ENCODE measurements at places on chromosomes 4 and X.

GRCh38 chr4:8095956-8096689 is 62.5 kb downstream of the ABLIM2 start:
- DNase-seq, result no peak

DNA sequence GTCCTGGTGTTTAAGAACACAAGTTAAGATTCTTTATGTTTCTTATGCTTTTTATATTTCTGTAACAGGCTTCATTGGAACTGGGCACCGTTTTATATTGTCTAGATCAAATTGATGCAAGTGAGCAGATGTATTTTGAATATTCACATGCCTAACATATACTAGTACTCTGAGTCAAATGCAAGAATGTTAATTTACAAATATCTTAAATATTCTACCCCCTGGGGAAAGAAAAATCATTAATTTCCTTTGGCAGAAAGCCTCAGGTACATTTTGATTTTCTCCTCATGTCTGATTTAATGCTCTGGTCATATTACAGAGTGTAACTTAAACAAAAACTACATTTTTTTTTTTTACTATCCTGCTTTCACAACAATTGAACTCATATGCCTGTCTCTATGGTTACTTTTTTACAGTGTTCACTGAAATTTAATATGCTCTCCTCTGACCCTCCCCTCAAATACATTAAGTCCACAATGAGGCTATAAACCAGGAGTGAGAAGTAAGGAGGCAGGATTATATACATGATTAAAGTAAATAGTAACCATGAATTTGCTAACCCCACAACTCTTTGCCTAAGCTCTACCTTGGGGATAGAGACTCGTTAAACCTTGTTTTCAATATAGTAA is 2.4 kb upstream of the NSUN7 start:
- no peak for DNase-seq

GRCh38 chrX:18722500-18723071 is 15.1 kb downstream of the PPEF1 start:
- no peak for DNase-seq

DNA sequence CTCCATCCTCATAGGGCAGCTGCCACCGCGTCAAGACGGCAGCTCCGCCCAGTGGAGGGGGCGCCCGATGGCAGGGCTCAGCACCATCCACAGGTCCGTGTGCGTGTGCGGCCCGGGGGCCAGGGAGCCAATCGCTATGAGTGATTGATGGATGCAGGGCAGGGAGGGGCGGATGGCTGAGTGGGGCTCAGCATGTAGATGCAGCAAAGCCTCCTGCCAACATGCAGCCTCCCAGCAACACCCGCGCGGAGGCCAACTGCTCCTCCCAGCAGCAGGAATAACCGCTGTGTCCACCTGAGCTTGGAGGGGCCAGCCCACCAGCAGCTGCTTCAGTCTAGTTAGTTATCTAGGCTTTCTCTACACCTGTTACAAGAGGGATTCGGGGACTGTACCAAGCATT is 77.4 kb downstream of the MTMR1 start:
- DNase-seq, result no peak
